ENCODE measurements at places on chromosomes 7 and 10.

DNA sequence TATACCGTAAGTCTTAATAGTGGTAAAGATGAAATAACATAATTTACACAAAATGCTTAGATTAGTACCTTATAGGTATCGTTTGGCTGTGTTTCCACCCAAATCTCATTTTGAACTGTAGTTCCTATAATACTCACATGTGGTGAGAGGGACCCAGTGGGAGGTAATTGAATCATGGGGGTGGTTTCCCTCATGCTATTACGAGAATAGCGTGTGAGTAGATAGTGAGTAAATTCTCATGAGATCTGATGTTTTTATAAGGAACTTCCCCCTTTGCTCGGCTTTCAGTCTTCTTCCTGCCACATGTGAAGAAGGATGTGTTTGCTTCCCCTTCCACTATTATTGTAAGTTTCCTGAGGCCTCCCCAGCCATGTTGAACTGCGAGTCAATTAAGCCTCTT is 426.3 kb upstream of the POT1 start:
- DNase-seq, result no peak

DNA sequence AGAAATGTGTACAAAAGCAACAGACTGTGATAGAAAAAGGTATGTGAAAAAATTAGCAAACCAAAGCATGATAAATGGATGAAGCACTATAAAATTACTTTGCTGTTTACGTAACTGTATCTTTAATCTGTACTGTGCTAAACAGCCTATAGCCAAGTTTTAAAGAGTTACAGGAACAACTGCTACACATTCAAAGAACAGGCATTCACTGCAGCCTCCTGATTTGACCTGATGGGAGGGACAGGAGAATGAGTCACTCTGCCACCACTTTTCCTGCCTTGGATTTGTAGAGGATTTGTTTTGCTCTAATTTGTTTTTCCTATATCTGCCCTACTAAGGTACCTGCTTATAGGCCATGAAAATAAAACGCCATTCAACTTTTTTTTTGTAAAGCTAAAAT is 116.1 kb downstream of the FANK1 start:
- no peak for DNase-seq

GRCh38 chr7:108596560-108596959 is 26.9 kb downstream of the DNAJB9 start:
- no peak for DNase-seq

DNA sequence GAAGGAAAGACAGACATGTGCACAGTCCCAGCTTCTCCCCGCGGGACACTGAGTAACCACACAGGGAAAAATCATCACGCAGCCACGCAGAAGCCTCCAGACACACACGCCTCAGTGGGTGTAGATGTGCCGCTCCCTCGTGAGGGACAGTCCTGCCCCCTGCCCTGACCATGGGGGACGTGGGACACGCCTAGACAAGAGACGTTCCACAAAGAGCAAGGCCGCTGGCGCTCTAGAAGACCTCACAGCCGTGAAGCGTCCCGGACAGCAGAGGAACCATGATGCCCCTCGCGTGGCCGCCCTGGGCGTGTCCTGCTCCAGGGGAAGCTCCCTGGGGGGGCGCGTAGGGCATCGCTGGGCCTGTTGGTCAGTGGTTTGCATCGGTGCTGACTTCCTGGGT is 210.8 kb downstream of the DNAJB6 start:
- no peak for DNase-seq

DNA sequence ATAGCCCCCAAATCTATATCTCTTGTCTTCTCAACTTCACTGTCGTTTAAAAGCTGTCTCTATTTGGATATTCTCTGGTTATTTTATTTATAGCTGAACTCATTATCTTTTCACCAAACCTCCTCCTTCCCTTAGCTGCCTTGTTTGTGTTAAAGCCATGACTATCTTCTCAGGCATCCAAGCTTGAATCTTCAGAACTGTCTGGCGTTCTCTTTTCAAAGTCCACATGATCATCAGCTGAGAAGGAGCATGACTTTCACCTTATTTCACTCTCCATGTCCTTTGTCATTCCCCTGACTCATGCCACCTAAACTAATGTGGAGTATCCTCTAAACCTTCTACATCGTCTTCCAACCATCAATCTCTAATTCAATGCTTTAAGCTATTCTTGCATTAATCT is 5.7 kb upstream of the GLCCI1 start:
- DNase-seq, result no peak

DNA sequence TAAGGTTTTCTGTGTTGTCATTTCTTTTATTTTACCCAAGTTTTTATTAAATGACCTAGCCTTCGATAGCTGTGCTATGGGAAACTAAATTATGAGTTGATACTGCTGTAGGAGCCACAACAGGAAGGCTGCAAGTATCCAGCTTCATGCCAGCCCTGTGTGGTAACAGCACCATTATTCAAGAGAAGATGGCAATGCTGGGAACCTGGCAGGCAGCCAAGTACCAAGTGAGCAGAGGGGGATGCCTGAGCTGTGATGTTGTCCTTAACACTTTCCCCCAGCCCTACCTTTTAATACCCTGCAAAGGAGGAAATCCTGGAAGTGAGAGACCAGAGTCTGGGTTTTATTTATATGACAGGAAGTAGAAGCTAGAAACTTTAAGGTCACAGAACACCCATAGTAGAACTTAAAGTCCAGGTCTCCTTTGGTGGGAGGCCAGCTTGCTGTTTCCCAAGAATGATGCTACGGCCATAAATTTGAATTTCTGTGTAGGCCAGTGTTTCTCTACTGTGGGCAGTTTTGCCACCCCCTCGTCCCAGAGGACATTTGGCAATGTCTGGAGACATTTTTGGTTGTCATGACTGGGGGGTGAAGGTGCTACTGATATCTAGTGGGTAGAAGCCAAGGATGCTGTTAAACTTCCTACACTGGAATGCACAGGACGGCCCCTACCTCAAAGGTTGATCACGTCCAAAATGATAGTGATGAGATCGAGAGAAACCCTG is 9.2 kb upstream of the ATXN7L1 start:
- DNase-seq, result peak; percentile 4

DNA sequence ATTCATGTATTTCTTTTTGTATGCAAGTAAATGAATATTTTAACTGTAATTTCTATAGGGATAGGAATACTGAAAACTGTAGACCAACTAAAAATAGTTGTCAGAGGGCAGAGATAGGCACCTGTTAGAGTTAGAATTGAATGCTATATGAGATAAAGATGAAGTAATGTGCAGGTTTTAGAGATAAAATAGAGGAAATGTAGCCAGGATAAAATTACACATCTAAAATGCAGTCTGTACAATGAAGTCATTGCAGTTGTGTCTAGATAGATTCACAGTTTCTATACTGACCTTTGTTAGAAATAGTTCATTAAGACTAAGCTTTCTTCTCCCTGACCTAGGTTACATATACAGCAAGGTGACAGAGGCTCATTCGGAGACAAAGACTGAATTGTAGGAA is 46.2 kb downstream of the SMNDC1 start:
- no peak for DNase-seq

DNA sequence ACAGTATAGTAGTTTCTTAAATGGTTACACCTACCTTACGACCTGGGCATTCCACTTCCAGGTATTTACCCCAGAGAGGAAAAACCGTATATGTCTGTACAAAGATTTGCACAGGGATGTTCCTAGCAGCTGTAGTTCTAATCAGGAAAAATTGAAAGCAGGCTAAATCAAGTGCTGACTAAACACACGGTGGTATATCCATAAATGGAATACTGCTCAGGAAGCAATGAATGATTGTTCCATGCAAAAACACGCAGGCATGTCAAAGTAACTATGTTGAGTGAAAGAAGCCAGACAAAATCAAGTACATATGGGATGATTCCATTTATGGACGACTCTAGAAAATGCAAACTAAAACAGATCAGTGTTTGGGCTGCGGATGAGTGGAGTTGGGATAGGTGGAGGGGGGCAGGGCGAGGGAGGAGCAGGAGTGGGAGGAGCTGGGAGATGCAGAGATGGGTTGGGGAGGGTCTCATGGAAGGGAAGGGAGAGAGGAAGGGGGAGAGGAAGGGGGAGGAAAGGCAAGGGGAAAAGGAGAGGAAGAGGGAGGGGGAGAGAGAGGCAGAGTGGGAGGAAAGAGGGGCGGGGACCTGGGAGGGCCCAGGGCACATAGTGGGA is 484 bp upstream of the MSRB2 start:
- no peak for DNase-seq

DNA sequence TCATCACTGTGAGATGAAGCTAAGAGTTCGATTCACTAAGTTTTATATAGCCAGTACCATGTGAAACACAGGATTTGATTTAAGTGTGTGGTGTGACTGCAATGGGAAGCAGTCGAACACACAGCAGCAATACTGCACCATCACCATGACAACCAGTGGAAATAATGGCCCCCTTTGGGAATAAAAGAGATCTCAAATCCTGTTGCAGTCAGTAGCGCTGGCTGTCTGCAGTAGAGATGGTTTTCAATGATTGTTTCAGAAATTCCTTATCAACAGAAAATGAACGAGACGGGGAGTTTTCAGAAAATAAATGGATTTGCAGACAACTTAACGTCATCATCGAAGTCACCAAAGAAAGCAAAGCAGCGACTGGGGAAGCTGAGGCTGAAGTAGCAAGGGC is 91.0 kb downstream of the PTPRE start:
- peak; percentile 35 for DNase-seq

- peak; percentile 30 for DNase-seq
These were observed 11.6 kb downstream of the LBX1 start for GRCh38 chr10:101217450-101218281.

DNA sequence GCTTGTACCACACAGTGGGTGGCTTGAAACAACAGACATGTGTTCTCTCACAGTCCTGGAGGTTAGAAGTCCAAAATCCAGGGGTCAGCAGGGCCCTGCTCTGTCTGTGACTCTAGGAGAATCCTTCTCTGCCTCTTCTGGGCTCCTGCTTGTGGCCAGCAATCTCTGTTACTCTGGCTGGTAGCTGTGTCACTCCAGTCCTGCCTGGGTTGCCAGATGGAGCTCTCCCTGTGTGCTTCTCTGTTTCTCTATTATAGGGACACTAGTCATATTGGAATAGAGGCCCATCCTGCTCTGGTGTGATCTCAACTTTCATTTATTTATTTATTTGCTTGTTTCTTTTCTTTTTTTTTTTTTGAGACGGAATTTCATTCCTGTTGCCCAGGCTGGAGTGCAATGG is 276.6 kb upstream of the GALNT17 start:
- DNase-seq, result no peak

DNA sequence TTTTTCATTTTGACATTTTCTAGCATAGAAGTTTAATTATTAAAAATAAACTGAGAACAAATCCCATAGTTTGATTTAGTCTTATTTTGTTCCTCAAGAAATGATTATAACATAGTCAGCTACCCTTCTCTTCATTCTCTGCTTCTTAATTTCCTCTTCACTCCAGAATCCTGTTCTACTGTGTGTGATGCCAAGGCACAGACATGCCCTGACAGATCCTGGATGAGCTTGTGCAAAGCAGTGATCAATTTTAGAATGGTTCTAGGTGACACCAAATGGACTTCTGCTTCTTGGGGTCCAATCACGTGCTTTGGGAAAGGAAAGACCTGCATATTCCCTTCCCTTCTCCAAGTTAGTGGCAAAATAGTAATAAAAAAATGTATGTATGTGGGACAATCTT is 665.6 kb downstream of the MAGI2 start:
- peak; percentile 11 for DNase-seq

DNA sequence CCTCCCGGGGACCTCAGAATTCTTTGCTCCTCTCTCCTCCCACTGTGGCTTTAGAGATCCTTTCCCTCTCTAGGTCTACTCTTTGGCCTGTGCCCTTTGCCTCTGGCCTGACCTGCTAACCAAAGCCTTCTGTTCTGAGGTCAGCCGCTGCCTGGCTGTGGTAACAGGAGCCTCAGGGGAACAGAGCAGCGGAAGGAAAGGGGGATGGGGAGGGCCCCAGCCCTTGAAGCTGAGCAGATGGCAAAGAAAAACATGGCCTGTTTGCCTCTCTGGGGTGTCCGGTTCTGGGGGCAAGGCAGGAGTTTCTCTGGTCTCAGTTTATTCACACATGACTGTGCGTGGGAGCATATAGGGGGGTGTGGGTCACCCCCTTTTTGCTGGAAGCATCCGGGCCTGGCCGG is 28.2 kb downstream of the COL26A1 start:
- no peak for DNase-seq

- no peak for DNase-seq
These were observed 99.0 kb downstream of the SPAG6 start for GRCh38 chr10:22444219-22444788.

- peak; percentile 97 for DNase-seq
These were observed 207.6 kb upstream of the PLXNA4 start for GRCh38 chr7:132783824-132784223.

GRCh38 chr10:98486421-98486820 is 39.7 kb upstream of the HPS1 start:
- no peak for DNase-seq

DNA sequence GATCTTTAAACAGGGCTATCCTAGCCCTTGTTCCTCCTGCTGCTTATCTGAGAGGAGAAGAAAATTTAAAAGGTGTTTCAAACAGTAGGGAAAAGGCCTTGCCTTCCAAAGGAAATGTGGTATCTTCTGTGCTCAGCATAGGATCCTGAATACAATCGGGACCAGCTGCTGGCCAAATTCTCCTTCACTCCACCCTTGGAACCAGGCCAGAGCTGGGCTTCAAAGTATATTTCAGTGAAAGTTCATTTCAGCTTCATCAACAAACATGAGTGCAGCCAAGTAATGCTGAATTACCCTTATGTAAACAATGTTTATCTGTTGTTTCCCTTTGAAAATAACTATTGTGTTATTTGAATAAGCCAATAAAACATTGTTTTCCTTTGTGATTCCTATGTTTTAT is 146.5 kb upstream of the MEOX2 start:
- peak; percentile 70 for DNase-seq

DNA sequence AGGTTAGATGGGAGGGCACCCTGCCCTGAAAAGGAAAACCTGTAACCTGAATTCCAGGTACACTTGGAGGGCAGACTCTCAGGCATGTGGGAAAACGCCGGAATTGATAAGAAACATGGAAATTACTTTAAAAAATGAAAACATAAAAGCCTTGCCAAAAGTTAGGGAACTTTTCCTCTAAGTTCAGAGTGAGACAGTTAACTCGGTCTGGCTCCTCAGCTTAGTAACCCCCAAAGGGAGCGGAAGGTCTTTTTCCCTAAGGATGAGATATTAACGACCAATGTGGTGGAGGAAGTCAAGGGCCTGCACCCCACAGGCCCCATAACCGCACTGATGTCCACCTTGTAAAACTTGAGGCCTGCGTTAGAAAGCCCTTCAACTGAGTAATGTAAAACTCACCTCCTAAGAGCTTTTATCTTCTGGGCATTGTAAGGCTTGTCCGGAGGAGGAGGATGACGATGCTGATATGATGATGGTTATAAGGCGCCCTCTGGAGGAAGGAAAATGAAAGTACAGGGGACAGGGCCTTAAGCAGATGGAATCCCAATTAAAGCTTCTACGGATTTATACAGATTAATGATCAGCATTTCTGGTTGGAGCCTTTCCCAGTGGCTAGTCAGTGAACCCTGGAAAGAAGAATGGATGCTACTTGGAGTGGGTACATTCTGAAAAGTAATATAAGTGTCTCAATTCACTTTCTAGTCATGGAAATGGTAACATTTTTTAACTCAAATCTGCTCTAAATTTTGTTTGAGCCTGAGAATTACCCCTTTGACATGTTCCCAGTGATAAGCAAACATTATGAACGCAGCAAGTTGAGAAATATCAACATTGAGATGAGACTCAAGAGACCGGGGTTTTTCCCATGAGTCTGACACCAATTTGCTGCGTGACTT is 694 bp downstream of the COL1A2 start:
- peak; percentile 95 for DNase-seq

All from fibroblast of lung (primary cell).